Ammon's horn (tissue), 1 donor: ENCODE measurements at places on chromosomes 4 and X.

- DNase-seq, result no peak
Observed at GRCh38 chr4:1600211-1600780, 83.8 kb downstream of the FAM53A start.

GRCh38 chrX:15500497-15500966, at the start of gene BMX:
BMX (plus strand) TSS chrX:15500807; CDS start chrX:15508354, 7,547 bp downstream.
- DNase-seq, result no peak

DNA sequence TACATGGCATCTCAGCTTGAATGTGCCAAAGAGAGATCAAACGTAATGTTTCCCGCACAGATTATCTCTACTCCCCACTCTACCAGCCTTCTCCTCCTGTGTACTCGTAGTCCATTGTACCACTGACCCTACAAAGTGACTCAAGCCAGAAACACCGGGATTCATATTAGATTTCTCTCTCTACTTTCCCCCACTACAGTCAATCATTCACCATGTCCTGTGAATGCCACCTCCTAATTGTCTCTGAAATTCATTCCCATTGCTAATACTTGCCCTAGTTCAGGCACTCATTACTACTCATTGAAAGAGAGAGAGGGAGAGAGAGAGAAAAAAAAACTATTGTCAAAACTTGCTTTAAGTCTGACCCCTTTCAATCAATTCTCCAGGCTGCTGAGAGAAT, 78.2 kb upstream of the LHFPL1 start:
- DNase-seq, result no peak

GRCh38 chr4:10180927-10181744, 64.5 kb upstream of the WDR1 start:
- DNase-seq, result no peak

DNA sequence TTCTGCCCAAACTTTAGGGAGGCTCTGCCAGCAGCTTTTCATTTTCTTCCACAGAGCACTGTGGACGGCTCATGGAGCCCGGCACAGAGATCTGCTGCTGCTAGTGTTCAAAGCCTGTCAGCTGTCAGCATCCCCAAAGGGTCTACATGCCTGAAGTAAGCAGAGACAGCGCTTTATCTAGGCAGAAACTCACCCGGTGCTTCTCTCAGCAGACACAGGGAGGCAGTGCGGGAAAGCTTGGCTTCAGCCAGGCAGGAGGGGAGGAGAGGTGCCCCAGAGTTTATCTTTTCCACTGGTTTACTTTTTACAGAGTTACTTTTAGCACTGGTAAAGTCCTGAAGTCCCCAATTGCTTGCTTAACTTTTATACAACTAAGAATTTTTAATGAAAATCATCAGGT, 339.3 kb downstream of the NKX6-1 start:
- DNase-seq, result no peak

DNA sequence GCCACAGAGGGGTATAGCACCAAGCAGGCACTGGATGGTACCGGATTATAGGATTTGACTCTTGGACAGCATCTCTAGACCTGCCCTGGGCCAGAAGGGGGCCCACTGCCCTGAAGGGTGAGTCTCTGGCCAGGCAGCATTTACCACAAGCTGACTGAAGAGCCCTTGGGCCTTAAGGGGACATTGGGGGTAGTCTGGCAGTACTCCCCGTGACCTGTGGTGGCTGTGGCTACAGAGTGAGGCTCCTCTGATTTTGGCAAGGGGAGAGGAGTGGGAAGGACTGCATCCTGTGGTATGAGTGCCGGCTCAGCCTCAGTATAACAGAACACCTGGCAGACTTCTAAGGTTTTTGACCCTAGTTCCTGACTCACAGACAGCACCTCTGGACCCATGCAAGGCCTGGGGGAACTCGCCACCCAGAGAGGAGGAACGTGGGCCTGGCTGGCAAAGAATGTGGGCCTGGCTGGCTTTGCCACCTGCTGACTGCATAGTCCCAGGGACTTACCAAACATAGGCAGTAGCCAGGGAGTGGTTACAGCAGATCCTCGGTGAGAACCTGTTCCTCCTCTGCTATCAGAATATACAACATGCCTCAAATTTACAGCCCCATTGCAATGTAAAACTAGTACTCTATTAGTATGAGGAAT, 48.1 kb downstream of the ABCB7 start:
- no peak for DNase-seq

DNA sequence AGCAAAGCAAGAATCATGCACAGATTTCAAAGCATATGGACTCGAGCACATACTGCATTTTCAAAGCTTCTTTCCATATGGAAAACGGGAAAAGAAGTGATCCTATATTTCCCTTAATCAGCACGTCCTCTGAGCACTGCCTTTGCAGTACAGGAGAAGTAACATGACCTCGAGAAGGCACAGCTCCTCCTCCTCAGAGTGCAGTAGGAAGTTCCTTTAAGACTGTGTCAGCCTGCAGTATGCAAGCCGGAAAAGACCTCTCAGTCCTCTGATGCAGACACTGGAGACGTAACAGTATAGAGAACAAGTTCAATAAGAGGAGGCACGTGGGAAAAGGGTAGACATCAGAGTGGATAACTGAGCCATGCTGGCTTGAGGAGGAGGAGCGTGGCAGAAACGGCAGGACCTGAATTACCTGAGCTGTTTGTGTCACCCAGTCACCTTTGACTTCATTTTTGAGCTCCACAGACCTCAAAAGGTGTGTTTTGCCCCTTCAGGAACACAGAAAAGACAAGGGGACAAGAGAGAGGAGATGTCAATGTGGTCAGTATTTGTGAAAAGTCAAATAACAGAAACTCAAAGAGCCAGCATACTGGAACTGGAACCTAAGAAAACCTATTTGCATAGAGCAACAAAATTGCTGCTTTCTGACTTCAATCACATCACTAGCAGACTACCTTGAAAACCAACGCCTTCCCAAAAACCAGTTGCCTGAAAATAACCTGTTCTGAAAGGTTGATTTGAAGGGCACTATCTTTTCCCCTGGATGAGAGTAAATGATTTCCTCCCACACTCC, 20.8 kb downstream of the IRF2 start:
- peak; percentile 62 for DNase-seq

DNA sequence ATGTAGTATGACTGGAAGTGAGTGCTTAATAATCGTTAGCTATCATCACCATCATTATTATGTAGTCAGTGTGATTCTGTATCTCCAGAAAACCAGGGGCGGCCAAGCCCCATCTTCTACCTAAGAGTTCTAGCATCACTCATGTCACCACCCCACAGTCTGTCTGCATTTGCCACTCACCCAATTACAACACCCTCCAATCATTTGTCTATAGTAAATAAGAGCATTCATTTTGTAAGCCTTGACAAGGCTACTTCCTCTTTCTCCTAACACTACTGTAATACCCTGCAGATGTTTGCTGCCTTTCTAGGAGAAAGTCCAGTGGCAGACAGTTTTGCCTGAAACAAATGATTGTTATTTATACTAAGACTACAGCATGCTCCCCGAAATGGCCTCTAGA, 15.8 kb upstream of the IL21 start:
- no peak for DNase-seq

DNA sequence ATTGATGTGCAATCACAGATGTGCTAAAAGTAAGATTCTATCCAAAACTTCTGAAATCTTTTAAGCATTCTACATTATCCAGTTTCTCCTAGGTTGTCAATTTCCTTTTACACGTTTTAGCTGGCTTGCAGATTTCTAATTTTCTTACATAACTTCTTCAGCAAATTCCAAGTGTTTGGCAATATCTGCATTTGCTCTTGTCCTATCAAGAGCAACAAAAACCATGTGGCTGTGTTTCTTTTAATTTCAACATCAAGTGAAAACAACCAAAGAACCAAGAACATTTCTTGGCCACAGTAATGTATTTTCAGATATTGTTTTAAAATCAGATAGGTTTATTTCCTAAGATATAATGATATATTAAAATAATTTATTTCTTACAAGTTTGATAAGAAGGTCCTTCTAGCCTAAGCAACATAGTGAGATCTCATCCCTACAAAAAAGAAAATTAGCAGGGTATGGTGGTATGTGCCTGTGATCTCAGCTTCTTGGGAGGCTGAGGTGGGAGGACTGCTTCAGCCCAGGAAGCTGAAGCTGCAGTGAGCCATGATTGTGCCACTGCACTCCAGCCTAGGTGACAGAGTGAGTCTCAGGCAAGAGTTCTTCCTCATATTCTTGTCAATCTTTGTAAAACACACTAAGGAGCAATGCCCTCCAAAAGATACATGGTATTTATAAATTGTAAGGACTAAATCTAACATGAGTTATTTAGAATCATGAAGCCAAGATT, 131.4 kb upstream of the NAP1L5 start:
- no peak for DNase-seq

DNA sequence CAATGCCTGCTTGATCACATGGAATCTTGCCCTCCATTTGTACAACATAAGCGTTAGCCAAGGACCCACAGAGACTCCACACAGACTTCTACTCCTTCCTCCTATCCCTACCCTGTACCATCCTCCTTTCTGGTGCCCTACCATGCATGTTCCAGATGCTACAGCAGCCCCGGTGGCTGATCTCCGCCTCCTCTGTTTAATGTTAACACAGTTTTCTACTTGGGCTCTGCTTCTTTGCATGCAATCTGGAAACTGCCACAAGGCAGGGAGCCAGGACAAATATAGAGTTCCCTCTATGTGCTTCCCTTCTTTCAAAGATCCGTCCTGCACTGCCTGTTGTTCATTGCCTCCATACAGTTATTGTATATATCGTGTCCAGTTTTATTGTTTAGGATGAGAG, 368.6 kb upstream of the TENM3 start:
- DNase-seq, result no peak

DNA sequence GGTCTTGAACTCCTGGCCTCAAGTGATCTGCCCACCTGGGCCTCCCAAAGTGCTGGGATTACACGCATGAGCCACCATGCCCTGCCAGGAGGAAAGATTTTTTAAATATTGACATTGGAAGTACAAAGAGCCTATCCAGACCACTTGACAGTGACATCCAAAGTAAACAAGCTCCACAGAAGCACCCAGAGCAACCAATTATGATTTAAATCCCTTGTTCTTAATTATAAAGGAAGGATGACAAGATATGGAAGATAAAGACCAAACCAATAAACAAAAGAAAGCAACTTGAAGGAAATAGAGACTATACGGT, 27.7 kb upstream of the RPL34 start:
- DNase-seq, result no peak

GRCh38 chr4:185479507-185479971, 8.0 kb upstream of the CCDC110 start:
- no peak for DNase-seq

DNA sequence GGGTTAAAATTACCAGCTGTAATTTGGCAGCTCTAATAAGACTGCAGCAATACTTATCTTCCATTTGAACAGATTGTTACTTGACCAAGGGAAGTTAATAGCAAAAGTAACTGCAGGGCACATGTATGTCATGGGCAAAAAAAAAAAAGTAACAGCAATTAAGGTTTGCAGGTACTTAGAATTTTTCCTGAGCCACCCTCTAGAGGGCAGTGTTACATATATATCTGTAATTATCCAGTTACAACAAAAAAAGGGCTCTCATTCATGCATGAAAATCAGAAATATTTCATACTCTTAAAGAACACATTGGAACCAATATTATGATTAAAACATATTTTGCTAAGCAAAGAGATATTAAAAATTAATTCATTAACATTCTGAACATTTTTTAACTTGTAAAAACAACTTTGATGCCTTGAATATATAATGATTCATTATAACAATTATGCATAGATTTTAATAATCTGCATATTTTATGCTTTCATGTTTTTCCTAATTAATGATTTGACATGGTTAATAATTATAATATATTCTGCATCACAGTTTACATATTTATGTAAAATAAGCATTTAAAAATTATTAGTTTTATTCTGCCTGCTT, 25.1 kb downstream of the XIAP start:
- peak; percentile 12 for DNase-seq

- peak; percentile 62 for DNase-seq
Observed at GRCh38 chrX:53481816-53482465, 47.8 kb upstream of the HSD17B10 start.

GRCh38 chr4:110480031-110480549, 4.1 kb downstream of the ENPEP start:
- DNase-seq, result peak; percentile 15

DNA sequence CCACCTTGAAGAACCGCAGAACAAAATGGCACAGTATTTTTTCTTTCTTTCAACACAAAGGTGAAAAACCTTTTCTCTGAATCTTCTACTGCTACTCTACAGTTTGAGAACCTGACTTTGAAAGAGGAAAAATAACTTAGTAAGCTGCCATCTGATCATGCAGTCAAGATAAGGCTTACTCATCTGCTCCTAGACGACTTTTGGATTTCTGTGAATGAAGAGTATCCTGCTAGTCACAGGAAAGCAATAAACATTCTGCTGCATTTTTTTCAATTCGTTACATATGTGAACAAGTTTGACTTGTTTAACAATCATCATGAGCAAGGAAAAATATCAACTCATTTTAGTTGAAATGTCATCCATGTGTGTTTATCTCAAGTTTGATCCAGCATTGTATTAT, 25.2 kb downstream of the TIGD2 start:
- DNase-seq, result no peak

DNA sequence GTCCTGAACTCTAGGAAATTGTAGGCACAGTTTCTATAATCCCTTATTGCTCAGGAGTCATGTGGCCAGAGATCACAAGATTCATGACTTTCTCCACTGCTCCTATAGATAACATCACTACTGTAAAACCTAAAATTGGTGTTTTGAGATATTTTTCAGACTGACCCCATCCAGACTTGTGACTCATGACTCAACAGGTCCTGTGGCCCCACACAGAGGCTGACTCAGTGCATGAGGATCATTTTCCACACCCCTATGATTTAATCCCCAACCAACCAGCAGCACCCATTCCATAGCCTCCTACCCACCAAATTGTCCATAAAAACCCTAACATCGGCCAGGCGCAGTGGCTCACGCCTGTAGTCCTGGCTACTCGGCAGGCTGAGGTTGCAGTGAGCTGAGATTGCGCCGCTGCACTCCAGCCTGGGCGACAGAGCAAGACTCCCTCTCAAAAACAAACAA, 13.2 kb upstream of the XIAP start:
- no peak for DNase-seq

DNA sequence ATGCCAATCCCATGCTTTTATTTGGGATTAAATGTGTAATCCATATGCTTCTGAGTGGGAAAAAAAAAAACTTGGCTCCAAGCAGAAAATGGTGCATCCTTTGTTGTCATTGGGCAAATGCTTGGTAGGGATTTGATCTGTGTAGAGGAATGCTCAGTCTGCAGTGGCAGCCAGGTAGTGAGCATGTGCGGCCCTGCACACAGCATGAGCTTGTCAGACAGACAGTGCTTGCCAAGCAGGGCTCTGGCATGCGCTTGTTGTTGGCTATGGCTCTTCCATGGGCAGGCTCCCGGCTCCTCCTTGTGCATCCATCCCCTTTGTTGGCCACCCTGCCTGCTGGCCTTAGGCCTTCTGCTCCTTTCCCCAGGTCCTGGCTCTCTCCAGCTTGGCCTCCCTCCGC, 130.3 kb downstream of the GPR143 start:
- DNase-seq, result peak; percentile 38

DNA sequence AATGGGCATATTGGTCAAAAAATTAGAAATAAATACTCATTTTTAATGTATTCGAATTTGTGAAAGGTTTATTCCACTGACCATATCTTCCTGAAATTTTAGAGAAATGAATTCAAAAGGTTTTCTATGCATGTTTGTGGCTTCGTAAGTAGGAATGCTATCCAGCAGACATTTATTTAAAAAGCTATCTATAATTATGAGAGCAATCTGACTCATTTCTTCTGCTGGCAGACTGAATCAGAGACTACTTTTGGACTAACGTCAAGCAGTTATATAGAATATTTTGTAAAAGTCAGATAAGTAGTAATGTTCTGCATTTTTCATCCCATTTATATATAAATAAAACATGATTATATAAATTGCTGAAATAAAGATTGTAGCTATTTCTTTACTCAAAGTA, 125.0 kb downstream of the SPCS3 start:
- DNase-seq, result no peak
